ENCODE measurements at places on chromosomes 1 and 21.

DNA sequence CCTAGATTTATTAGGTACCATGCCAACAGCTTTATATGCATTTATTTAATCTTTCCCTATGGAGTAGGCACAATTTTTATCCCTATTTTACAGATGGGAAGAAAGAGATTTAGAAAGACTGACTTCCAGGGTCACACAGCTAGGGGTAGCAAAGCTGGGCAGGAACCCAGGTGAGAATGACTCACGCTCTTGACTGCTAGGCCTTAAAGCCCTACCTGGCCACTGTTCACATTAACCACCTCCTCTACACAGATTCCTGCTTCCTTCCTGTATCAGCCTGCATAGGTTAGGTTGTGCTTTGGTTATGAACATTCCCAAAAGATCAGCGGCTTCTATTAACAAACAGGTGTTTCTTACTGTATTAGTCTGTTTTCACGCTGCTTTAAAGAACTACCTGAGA lies 53.2 kb downstream of the DNAJC6 start:
- DNase-seq: no peak

GRCh38 chr1:94773296-94773809 lies 46.8 kb upstream of the SLC44A3 start:
- DNase-seq: no peak

- DNase-seq: no peak
These were observed 3.1 kb upstream of the EGLN1 start for GRCh38 chr1:231424950-231425805.

DNA sequence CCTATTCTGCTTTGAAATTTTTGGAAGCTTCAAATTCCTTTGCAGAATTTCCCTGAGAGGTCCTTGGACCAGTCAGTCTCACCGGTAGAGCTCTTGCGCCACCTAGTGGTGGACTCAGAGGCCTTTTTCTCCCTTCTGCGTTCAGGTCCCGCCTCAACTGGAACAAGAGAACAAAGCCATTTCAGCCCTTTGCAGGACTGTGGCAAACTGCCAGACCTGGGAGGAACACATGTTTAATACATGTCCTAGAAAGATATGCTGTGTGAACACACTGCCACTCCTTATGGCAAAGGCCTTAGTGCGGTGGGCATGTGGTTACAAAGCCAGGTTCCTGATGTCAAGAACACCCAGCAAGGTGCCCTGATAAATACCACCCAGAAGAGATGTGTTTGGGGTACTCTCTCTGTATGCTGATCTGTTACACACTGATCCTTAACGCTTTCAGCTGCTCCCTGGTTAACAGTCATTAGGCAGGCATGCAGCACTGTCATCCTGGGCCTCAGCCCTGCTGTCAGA lies 82.2 kb upstream of the SSX2IP start:
- peak; percentile 66 for DNase-seq

DNA sequence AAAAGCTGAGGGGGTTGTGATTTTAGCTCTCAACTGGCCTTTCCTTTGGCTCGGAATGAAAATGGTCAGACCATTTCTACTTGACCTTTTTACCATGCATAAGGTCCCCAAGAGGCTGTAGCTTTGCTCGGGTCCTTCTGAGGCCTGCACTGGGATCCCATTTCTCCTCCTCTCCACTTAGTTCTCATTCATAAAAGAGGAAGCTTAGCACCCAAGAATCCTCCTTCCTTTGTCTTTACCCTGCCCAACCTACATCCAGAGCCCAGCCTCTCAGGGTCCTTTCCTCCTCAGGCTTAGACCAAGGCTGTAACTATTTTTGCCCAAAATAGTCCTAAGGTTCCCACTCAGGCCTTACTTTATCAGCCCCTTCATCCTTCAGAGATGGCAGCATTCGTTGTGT lies 6.0 kb upstream of the SLC27A3 start:
- DNase-seq: no peak

GRCh38 chr1:2300851-2301606 lies 72.9 kb downstream of the SKI start:
- DNase-seq: no peak

DNA sequence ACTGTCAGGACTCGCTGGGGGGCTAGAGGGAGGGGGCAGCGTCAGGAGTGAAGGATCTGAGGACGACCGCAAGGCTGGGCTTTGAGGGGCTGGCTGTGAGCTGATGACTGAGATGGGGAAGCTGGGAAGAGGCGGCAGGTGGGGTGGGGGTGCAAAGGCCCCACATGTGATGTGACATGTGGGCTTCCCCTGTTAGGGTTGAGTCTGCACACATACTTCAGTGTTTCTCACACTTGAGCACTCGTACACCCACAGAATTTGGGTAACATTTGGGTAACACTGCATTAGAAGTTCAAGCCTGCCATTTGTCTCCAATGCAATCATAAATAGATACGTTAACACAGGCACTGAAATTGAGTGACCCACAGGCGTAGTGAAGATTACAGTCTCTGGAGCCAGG lies 16.2 kb downstream of the COL16A1 start:
- DNase-seq: no peak

DNA sequence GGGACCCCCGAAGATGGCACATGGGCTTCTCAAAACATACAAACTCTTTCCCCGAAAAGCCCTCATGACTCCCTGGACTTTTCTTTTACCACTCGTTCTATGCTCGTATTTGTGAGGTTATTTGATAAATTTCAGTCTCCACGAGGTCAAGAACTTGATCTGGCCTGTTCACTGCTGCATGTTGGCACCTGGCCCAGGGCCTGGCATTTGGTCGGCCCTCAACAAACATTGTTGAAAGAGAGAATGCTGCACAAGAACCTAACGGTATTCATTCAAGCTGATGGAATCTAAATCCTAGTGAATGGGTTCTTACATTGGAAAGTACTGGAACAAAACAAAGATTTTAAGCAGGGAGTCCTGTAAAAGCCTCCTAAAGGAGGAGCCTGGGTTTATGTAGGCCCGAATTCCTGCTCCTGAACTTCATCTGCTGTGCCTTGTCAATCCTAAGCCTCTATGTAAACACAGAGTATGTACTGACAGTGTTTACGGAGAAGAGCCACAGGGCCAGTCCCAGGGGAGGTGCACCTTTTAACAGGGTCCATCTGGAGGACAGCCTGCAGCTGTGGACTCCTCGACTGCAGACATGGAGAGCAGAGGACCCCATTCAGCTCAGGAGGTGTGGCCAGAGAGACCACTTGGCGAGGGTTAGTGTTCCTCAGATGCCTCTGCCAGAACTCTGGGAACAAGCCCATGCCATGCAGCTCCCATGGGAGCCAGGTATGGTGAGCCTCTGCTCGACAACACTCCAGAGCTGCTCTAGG lies 46.9 kb downstream of the L1TD1 start:
- no peak for DNase-seq

GRCh38 chr1:59999006-59999405 lies 72.4 kb upstream of the CYP2J2 start:
- DNase-seq: no peak

GRCh38 chr1:67853704-67854103 lies 20.4 kb upstream of the GNG12 start:
- DNase-seq: peak; percentile 6
